HAP-1 (cell line): ENCODE measurements at places on chromosomes 7 and 10.

- DNase-seq, result no peak
Measured at GRCh38 chr10:1299041-1299726, 243.0 kb downstream of the WDR37 start.

GRCh38 chr10:10047426-10047825, 970.2 kb upstream of the CELF2 start:
- no peak for DNase-seq

GRCh38 chr10:91745090-91745831, 53.0 kb upstream of the TNKS2 start:
- DNase-seq, result no peak

DNA sequence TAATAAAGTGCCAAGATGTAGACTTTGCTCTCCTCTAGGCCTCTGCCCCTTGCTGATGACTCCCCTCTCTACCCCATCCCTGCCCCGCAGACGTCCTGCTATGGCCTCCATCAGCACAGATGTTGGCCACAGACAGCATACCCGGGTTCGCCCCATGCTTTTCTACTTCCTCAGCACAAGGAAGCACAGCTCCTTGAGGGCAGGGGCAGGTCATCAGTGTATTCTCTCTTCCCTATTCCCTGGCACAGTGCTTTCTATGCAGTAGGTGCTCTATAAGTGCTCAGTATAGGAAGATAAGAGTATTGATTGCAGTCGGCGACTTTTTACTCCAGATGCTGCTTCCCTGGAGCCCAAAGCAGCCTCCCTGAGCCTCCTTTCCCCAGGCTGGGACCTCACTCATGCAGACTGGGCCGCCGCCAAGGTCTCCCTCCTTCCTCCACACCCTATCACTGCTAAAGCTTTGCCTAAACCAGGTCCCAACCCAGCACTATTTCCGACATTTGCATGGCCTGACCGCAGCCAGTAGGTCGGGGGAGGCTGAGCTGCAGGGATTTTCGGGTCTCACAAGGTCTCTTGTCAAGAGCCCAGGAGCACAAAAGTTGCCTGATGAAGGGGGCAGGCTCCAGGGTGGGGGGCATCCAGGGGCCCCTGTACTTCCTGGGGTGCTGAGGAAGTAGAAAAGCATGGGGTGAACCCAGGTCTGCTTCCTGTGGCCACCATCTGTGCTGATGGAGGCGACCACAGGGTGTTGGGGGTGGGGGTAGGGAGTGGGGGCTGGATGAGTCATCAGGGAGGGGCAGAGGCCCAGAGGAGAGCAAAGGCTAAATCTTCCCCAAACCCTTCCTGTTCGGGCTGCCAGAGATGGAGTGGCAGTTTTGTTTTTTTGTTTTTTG, 8.0 kb downstream of the CALHM3 start:
- no peak for DNase-seq

GRCh38 chr10:100232101-100232500, 2.7 kb upstream of the CHUK start:
- no peak for DNase-seq

DNA sequence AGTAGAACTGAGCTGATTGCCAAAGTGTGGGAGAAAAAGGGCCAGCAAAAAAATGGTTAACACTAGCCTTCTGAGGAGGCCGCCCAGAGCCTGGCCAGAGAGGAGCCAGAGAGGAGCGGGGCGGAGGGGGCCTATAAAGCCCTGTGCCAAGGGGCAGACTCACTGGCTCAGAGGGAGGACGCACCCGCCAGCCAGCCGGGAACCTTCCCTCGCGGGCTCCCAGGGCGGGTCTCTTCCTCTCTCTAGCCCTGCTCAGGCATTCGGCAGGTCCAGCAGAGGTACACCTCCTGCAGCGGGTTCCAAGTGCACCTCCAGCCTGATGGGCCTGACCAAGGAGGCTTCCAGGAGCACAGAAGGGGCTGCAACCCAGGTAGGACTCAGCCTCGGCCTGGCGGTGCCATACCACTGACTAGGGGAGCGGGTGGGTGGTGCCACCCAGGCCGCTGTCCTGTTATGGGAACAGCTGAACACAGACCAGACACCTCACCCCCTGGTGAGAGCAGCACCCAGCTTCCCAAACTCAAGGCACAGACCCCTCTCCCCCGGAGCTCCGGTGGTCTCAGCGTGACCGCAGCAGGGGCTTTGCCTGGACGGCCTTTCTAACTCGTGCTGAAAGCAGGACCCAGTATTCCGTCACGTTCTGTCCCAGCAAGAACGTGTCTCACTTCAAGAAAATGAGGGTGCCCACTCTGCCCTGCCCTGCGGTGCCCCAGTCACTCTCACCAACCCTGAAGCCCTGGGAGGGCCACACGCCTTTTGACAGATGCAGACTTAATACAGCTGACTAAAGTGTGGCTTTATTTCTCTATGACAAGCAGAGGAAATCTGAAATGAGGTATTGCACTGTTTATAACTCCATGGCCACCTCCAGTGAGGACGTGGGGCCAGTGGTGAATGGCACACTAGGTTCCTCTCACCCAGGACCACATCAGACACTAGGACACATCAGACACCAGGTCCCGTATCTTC, at the start of gene GPER1:
Gene GPER1 (plus strand): TSS at position 162 of the 969 bp plus-strand sequence. CDS start 3,616 bp downstream, outside the sequence.
- DNase-seq, result no peak
